Stimulated activated naive CD8-positive, alpha-beta T cell treated with anti-CD3 and anti-CD28 coated beads, Interleukin-15, amount 100 ng/mL, for 72 hours (primary cell): ENCODE measurements at places on chromosomes 6 and 20.

- DNase-seq: no peak
Measured at GRCh38 chr6:124433387-124434160, 528.7 kb upstream of the RNF217 start.

- no peak for DNase-seq
Measured at GRCh38 chr6:56214041-56214702, 33.2 kb downstream of the COL21A1 start.

GRCh38 chr20:42309050-42309449 is 690.9 kb upstream of the CHD6 start:
- DNase-seq: no peak

DNA sequence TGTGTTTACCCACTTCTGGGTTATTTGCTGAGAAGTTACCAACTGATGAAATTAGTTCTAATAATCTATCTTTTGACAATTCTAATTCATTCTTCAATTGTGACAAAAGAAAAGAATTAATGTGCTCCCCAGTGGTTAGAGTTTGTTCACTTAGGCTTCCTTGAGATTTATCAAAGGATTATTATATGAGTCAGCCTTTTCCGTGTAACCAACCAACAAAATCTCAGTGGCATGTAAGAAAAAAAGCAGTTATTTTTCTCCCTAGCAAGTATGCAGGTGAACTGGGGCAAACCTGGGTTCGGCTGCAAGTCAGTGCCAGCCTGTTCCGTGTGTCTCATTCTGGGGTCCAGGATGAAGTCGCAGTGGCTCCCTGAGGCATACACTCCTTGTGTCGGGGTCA is 28.8 kb upstream of the HIVEP1 start:
- no peak for DNase-seq

GRCh38 chr6:3009930-3010329 is 10.2 kb downstream of the NQO2 start:
- no peak for DNase-seq

DNA sequence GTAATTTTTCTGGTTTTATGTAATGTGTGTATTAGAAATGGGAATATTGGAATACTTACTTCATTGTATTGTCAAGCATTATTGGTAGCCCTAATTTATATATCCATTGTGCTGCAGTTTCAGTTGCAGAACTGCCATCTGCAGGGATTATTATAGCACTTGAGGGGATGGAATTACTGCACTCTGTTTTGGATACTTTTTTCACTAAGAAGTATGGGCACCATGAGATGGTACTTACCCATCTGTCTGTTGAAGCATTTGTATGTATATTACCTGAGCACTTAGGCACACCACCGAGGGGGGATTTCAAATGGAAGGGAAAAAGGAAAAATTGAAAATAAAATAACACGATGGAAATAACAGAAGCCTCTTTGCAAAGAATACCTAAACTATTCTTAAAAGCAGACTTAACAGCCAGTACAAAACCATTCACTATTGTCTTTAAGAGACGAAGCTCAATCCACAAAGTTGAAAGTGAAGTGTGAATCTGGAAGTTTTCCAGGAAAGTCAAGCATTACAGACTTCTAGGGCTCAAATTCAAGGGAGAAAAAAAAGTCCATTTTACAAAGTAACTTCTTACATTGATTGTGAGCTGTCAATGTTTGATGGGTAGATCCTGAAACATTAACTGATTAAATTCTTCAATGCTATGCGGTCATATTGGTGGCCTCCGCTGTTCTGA is 318.7 kb downstream of the SOX4 start:
- no peak for DNase-seq

GRCh38 chr20:8740265-8740664 is 328.6 kb upstream of the PLCB4 start:
- DNase-seq: no peak

DNA sequence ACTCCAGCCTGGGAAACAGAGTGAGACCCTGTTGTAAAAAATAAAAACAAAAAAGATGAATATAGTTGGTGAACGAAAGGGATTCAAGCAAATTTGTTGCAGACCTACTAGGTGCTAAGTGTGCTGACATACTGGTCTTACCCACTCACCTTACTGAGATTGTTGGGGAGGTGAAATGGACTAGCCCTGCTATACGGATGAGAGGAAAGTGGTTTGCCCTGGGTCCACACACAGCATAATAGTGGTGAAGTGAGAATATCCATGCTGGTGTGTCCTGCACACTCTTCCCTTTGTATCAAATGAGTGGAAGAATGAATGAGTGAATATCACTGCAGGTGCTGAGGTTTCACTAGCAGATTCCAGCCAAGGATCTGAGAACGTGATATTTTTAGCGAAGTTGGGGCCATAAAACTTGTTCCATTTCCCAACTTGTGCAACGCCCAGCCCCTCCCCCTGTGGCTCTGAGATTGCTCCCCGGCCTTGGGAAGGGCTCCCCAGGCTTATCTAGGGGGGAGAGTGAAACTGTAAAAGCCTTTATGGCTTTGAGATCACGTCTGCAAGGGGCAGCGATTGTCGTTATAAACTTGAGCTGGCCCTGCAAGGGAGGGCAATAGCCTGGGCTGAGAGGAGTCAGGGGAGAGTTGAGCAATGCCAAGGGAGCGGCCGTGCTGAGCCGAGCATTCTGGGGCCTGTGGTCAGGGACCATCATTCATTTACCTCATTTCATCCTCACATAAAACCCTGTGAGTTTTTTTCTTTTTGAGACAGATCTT is 33.2 kb upstream of the TTPAL start:
- no peak for DNase-seq

- DNase-seq: no peak
Measured at GRCh38 chr6:63537959-63538300, 34.4 kb upstream of the LOC128125822 start.

- DNase-seq: peak; percentile 82
Measured at GRCh38 chr6:154606457-154606856, 96.0 kb upstream of the CNKSR3 start.

DNA sequence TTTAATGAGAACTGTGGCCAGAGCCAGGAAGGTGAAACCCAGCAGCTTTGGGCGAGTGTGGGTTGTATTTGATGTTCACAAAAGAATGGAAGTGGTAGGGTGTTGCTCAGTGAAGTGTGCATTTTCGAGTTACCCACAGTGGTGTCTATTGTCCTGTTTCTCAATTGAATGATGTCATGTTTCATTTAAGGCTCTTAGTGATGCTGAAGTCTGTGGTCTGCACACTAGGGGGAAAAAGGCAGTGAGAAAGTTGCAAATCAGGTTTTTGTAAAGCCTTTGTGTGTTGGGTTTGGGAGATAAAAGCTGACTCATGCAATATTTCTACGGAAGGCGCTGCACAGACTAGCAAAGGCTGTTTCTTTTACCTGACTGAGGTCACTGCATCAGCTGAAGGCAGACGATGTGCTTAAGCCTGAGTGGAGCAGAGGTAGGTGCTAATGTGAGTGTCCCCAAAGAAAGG is 121.1 kb downstream of the PLEKHG1 start:
- no peak for DNase-seq

DNA sequence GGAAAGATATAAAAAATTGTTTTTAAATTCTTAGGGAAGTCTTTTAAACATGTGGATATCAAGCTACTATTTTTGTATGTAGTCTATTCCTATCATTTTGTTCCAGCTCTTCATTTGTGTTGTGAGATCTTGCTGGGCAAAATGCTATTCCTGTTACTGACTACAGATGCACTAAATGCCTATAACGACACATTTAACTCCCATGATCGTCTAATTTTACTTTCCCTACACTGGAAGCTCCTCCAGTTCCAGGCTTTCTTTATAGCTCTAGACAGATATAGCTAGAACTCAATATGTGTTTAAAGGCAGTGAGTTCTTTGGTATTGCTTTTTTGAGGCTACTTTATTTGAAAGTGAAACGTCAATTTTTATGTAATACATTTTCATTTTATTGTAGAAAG is 971.5 kb upstream of the CITED2 start:
- DNase-seq: no peak

DNA sequence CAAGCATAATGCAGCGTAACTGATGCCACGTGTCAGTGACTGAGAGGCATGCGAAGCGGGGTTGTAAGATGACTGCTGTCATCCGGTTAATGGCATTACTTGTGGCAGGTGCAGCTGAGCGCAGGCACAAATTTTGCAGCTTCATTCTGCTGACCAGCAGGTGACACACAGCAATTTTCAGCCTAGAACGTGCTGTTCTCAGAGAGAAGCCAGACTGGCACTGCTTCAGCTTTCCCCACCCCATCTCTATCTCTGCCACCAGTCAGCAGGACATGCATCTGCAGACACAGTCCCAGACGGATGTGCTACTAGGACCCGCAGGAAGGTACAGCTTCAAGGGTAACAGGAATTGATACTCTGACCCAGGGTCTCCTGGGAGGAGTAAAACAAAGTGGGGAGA is 221.8 kb downstream of the KIF16B start:
- DNase-seq: no peak

- DNase-seq: no peak
Measured at GRCh38 chr6:132341646-132342045, 59.6 kb downstream of the MOXD1 start.

DNA sequence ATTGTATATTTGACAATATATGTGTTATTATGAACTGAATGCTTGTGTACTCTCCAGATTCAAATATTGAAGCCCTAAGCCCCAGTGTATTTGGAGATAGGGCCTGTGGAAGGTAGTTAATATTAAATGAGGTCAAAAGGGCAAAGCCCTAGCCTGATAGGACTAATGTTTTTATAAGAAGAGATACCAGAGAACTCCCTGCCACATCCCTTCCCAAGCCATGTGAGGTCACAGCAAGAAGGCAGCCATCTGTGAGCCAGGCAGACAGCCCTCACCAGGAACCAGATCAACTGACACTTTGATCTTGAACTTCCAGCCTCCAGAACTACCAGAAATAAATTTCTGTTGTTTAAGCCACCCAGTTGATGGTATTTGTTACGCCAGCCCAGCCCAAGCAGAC is 36.4 kb upstream of the FBXL4 start:
- DNase-seq: no peak

DNA sequence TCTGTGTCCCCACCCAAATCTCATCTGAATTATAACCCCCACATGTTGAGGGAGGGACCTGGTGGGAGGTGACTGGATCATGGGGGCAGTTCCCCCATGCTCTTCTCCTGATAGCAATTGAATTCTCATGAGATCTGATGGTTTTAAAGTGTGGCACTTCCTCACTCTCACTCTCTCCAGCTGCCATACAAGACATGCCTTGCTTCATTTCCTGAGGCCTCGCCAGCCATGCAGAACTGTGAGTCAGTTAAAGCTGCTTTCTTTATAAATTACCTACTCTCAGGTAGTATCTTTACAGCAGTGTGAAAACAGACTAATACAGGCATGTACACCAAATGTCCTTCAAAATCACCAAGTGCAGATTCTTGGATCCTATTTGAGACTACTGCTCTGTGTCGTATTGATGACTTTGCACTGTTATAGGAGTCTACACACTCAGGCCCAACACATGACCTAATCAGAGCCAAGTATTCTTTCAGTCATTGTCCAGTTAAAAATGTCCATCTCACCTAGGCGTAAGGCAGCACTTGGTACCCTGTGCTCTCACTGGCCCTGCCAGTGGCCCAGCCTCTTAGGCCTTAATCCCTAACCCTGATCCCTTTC is 52.8 kb upstream of the UST start:
- no peak for DNase-seq

GRCh38 chr6:7532821-7533220 is 8.7 kb upstream of the DSP start:
- no peak for DNase-seq

- no peak for DNase-seq
Measured at GRCh38 chr6:4723383-4723782, 52.8 kb upstream of the CDYL start.
